ENCODE measurements at places on chromosomes 12 and 14.

- no peak for DNase-seq
Measured at GRCh38 chr12:132723015-132723763, 12.5 kb downstream of the PGAM5 start.

- peak; percentile 56 for DNase-seq
Measured at GRCh38 chr12:127169321-127170181, 1097.4 kb upstream of the TMEM132C start.

DNA sequence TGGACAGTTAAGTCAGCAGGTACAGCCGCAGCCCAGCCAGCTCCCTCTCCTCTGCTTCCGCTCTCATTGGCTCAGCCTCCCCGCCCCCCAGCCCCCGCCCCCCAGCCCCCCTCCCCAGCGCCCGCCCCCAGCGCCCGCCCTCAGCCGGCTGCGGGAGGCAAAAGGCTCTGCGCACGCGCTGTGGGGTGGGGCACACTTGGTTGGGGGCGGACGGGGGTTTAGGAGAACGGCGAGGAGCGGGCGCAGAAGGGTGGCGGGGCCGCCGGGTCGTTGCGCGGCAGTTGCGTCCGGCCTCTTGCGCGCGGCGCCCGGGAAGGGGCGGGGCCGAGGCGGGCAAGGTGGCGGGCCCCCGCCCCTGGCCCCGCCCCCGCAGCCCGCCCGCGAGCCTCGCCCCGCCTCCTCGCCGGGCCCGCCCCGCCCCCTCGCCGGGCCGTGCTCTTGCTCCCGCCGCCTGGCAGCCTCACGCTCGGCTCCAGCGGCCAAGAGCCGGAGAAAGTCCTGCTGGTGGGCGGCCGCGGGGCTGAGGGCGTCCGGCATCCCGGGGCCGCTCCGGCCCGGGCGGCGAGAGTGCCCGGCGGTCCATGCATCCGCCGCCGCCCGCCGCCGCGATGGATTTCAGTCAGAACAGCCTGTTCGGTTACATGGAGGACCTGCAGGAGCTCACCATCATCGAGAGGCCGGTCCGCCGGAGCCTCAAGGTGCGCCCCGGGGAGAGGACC is at the start of gene PPP4R4:
TSS of gene PPP4R4 (plus strand) at position 438 of the 719 bp plus-strand sequence. CDS start at position 582, 144 bp downstream.
- DNase-seq = no peak

GRCh38 chr14:69803753-69804152 is 6.7 kb upstream of the SLC10A1 start:
- no peak for DNase-seq

GRCh38 chr12:10235761-10236631 is 23.3 kb downstream of the GABARAPL1 start:
- no peak for DNase-seq

DNA sequence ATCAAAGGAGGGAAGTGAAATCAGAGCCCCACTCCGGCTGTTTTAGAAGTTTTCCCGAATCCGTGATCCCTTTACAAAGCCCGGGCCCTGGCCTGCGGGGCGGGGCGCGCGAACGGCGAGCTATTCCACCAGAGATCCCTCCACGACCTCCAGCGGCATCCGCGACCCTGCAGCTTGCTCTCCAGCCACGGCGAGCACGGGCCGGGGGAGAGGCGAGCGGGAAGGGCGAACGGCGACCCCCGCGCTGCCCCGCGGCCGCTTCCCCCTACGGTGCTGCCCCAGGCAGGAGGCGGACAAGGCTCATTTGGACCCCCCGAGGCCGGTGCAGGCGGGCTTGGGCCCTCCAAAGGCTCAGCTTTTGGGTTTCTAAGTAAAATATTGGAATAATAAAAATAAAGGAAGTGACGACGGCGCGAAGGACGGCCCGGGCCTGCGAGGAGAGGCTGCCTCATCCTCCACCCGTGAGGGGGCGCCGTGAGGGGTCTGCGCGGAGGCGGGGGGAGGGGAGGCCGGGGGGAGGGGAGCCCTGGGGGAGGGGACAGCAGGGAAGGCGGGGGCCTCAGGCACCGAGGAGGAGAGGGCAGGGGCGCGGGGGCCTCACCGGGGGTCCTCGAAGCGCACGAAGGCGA is 613 bp downstream of the SRSF9 start:
- no peak for DNase-seq
